ENCODE measurements at places on chromosomes 11 and 22. TPM values are rescaled to one million over a fixed set of nuclear protein-coding genes. Genes with fewer than 3 reads are reported as not detected.

Gene TIGD3
- 0.85 TPM for total RNA-seq

Gene RASD2
- total RNA-seq: 1.6 TPM

Gene RIMBP3B
- 0.36 TPM for total RNA-seq

Gene TCN1
- not detected for total RNA-seq

Gene MAPK8IP1
- 2.4 TPM for total RNA-seq

Gene IL17REL
- total RNA-seq: not detected

DNA sequence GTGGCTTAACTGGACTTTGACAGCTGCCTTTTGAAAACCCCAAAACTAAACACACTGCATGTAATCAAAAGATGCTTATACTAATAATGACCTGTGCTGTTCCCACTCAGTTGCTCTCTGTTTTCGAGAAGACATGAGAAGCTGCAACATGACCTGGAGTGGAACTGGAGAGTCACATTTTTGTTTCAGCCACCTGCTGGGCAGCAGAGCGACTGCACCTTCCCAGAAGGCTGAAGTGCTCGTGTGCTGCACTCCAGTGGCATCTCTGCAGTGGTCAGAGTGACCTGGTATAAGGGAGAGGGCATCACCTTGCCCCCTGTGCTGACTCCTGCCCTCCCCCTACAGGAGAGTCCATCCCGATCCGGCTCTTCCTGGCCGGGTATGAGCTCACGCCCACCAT is 8.6 kb downstream of the THYN1 start:
- peak; percentile 22 for DNase-seq

DNA sequence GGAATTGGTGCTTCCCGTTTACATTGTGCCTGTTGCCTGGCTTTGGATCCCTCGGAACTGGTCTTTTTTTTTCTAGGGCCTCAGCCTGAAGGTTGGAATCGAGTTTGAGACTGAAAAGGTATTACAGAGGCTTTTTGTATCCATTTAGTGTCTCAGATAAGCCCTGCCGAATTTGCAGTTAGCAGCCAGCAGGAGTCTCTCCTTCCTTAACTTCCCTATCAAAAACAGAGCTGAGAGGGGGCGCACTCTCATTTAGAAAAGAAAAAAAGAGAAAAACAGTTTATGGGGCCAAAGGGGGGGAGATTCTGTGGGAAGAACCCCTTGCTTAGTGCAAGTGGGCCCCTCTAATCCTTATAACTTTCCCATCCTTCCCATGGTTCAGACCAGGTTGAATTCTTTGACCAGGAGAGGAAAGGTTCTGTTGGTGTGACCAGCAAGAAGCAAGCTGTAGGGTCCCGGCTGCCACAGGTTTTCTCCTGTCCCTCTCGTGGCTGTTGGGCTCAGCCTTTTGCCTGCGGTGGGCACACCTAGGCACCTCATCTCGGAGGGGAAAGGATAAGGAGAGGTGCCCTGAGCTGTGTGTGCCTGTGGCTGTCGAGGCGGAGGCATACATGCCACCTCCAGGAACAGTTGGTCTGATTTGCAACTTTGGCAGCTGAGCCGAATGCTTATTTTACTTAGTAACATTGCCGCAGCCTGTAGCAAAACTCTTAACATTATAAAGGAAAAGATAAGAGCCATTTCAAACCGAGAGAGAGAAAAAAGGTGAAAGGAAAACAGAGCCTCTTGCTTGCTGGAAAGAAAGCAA is 565.0 kb upstream of the CNTN5 start:
- DNase-seq: no peak

GRCh38 chr22:29400576-29400975 is 12.2 kb upstream of the AP1B1 start:
- DNase-seq: no peak

DNA sequence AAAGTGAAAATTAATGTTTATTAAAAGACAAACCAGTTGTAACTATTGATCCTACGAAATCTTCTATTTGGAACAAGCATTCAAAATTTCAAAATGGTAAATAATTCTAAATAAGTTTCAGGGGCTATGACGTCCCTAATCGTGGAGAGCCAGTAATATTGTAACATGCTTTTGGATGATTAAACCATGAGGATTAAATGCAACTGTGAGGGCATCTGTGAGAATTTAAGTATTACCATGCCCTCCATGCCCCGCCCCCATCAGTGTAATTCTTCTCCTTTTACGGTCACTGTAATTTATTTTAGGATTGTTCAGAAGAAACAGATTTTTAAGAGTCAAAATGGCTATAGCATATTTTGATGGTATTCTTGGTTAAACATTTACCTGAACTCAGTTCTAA is 133.2 kb downstream of the APOL5 start:
- no peak for DNase-seq

GRCh38 chr11:61897387-61898246 is 6.3 kb upstream of the FADS3 start:
- DNase-seq: peak; percentile 84

- no peak for DNase-seq
Observed at GRCh38 chr22:39819429-39819828, 74.1 kb downstream of the ENTHD1 start.

DNA sequence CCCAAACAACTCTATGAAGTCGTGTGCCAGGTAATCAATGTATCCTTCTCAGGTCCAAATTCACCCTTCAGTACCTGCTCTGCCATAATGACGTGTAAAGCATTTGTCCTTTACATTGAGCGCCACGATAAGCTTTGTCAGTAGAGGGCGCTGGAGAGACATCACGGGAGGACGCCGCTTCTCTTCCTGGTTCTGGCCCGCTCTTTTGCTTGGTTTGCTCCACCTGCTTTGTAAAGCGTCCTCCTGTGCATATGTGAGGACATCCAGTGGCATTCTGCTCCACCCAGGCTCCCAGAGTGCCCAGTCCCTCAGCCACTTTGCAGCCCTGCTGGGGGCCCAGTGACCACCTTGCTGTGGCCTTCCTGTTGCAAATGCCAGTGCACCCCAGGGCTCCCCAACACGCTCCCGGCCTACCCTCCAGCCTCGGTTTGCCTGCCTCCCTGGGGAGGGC is 61.1 kb downstream of the WT1 start:
- DNase-seq: no peak

- DNase-seq: no peak
Observed at GRCh38 chr11:16013242-16013641, 343.1 kb downstream of the SOX6 start.

All from CD4-positive, alpha-beta T cell (primary cell).